ENCODE measurements at places on chromosomes 6 and 20.

DNA sequence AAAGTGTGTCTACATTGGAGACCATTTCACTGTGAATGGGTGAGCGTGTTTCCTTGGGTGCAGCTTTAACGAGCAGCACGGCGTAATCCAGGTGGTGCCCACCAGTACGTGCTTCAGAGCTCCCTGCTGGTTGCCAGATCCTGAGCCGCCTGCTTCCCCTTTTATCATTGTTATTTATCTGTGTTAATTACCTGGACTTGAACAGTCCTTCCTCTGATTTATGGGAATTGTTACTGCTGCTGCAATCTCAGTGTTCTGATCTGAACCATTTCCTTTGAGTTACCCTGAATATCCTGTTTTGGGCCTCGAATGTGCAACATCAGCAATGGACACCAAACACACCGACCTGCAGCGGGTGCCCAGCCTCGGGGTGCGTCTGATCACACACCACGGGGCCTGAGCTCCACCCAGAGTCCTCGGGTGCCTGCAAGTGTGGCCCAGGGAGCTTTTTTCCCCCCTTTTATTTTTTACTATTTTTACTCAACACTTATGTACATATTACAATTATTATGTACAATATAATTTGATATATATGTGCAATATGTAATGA is 81.3 kb downstream of the RPP40 start:
- DNase-seq, result no peak

DNA sequence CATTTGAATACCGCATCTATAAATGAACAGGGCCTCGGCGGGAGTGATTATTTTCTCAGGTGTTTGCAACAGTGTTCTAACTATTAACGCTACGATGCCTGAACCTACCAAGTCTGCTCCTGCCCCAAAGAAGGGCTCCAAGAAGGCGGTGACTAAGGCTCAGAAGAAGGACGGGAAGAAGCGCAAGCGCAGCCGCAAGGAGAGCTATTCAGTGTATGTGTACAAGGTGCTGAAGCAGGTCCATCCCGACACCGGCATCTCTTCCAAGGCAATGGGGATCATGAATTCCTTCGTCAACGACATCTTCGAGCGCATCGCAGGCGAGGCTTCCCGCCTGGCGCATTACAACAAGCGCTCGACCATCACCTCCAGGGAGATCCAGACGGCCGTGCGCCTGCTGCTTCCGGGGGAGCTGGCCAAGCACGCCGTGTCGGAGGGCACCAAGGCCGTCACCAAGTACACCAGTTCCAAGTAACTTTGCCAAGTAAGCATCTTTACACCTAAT is 70.9 kb downstream of the HFE start:
- DNase-seq, result peak; percentile 39

DNA sequence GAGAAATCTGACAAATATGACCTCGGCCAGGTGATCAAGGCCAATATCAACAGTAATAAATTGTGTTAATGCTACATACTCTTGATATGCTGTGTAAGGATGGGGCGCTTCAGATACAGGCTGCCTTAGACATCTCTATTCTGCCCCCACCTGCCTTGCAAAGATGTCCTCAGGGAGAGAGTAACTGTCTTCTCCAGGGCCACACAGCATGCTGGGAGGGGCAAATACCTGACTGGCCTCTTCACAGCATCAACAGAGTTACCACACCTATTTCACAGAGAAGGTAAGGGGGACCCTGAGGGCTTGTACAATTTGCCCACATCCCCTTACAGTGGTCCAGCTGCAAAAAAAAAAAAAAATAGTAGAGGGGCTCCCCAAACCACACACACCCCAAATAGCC is 17.2 kb upstream of the KIAA1755 start:
- no peak for DNase-seq

- DNase-seq, result no peak
Measured at GRCh38 chr6:20907486-20908071, 373.3 kb downstream of the CDKAL1 start.

- DNase-seq, result no peak
Measured at GRCh38 chr20:33733654-33734576, 2.1 kb downstream of the ZNF341 start.

GRCh38 chr6:46035242-46035641 is 19.6 kb upstream of the CLIC5 start:
- no peak for DNase-seq

DNA sequence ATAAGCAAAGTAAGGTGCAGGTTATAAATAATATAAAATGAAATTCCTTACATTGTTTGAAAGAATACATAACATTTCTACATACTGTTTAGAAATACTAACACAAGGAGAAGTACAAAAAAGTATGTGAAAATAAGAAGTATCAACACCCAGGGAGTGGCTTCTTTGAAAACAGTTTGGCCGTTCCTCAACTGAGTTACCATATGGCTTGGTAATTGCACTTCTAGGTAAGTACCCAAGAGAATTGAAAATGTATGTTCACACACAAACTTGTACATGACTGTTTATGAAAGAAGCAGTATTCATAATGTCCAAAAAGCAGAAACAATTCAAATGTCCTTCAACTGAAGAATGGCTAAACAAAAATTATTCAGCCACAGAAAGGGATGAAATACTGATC is 30.7 kb downstream of the PAK5 start:
- no peak for DNase-seq

GRCh38 chr6:137724495-137725211 is 142.4 kb upstream of the TNFAIP3 start:
- no peak for DNase-seq

GRCh38 chr20:25284131-25284601 is 36.3 kb downstream of the PYGB start:
- no peak for DNase-seq

- no peak for DNase-seq
Measured at GRCh38 chr6:154715446-154715845, 17.8 kb upstream of the SCAF8 start.

DNA sequence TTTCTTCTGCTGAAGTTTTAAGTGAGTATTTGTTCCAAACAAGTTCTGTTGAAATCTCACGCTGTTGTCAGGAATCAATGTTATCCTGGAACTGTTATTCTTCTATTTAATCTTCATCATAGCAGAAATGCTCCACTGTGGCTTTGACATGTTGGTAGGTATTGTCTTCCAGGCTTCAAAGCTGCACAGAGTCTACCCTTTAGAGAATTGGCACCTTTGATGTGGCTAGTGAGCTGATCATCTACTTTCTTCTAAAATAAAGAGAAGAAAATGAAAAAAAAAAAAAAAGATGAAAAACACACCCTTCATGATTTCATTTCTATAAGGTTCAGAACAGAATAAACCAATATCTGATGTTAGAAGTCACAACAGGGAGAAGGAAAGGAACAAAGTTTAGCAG is 5.8 kb upstream of the ZSCAN23 start:
- no peak for DNase-seq

DNA sequence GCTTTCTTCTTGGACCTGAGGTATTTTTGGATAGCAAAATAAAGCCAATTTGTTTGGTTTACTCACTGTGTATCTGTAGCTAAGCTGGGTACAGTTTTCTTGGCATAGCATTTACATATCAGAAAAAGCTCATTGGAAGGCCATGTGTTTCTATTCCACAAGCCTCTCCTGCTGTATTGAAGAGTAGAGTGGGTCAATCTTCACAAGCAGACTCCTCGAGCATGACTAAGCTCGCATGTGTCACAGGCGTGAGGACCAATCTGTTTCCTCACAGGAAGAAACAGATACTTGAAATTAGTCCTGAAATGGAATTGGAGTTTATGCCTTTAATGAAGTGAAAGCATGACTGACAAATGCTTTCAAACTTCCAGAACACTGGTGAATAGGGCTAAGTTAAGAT is 1279.0 kb upstream of the MAP3K7 start:
- no peak for DNase-seq

DNA sequence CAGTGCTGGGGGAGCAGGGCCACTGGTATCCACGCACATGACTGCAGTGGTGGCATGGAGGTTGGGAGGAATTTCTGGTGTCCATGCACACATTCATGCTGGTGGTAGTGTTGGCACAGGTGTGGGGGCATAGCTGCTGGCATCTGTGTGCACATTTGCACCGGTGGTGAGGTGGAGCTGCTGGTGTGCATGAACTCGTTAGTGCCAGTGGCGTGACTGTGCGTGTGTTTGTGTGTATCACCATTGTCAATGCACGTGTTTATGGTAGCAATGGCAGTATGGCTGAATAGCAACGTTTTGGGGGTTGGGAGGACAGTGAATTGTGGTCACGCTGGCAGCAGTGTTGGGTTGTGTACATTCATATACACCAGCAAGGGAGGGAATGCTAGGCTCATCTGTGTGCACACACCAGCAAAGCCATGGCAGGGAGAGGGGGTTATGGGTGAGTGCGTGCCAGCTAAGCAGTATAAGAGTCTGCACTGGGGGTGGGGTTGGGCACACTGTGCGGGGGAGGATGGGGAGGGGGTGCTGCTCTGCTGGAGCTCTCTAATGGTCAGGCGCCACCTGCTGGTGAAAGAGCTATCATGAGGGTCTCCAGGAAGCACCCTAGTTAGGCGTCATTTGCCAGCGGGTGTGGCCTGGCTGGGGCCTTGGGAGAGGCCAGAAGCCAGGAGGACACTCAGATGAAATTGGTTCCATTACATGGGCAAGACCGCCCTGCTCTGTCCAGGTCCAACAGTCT is 626.1 kb upstream of the ID4 start:
- no peak for DNase-seq
